ENCODE measurements at places on chromosomes 5 and 9.

DNA sequence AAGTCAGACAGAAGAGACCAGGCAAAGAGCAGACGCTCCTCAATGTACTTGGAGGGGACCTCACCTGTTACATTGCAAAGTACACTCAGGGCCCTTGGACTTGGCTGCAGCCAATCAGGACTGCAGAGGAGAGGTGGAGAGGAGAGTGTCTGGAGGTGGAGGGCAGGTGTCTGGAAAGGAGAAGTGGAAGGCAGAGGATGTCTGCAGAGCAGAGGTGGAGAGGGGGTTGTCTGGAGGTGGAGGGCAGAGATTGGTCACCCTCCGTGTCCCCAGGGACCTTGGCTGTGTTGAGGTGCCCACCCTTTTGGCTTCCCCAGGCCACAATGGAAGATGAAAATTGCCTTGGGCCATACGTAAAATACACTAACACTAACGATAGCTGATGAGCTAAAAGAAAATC, 241.3 kb upstream of the IRX2 start:
- no peak for DNase-seq

- DNase-seq, result peak; percentile 91
These were observed 77.5 kb upstream of the PANK3 start for GRCh38 chr5:168656633-168657032.

GRCh38 chr5:16411741-16412455, 53.7 kb downstream of the ZNF622 start:
- no peak for DNase-seq

DNA sequence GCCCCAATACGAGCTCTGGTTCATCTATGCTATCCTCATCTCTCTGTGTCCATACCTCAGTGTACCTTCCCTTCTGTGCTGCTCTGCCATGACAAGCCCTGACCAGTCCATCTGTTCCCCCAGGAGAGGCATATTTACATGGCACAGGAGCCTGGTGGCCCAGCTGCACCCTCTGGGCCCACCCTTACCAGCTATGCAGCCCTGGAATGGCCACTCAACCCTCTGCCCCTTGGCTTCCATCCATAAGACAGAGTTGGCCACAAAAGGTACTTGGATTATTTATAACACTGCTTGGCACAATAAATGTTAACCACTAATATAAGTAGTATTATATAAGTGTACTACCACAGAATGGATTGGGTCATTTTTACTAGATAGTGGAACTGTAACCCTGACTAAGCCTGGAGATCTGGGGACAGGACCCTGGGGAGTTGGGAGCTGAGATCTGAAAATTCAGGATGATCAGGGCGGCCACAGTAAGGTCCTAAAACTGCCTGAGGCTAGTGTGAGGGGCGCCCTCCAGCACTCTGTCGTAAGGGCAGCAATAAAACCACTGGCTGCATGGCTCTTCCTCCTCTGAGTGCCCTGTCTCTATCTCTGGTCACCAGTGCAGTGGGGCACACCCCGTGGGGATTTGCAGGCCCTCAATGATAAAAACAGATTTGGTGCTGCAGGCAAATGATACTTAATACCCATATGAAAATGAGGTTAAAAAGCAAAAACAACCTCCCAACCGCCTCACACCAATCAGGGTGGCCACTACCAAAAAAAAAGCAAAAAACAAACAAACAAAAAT, 65.8 kb downstream of the SEMA4D start:
- DNase-seq, result no peak

- no peak for DNase-seq
These were observed 148.7 kb downstream of the CDK5RAP2 start for GRCh38 chr9:120431268-120431667.

DNA sequence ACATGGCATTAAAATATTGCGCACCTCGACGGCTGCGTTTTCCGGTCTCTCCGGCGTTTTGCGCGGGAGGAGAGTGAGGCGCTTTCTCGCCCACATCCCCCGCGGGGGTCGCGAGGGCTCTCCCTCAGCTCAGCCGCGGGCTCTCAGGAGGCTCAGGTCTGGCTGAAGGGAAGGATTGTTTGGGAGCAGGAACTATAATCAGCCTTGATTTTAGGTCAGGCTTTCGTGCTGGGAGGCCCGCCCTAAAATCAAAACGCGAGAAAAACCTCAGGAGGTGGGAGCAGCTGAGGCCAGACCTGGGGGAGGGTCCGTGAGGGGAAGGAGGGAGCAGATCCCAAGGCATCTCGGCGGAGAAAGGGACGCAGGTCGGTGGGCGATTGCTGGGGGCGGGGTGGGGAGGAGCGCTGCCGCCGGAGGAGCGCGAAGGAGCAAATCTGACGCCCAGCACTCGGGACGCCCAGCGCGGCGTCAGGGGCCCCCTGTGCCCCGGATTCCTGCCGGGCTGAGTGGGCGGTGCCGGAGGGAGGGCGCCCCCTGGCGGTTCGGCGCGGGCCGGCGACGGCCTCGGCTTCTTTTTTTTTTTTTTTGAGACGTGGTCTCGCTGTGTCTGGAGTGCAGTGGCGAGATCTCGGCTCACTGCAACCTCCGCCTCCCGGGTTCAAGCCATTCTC, 18.7 kb upstream of the RNF130 start:
- DNase-seq, result peak; percentile 59

DNA sequence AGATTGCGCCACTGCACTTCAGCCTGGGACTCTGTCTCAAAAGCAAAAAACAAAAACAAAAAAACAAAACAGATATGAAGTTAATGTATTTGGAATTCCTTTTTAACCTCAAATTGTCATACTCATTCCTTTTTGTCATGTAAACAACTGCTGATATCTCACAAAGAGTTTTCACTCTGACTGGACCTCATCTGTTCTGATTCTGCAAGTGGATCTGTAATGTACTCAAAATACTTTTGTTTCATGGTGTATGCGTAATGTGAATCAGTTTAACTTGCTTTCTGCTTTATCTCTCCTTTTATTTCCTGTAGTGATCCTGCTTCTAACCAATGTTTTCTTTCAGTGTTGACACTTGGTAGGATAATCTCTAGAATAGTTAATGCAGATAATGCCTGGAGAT, 106.7 kb downstream of the FOCAD start:
- peak; percentile 65 for DNase-seq

DNA sequence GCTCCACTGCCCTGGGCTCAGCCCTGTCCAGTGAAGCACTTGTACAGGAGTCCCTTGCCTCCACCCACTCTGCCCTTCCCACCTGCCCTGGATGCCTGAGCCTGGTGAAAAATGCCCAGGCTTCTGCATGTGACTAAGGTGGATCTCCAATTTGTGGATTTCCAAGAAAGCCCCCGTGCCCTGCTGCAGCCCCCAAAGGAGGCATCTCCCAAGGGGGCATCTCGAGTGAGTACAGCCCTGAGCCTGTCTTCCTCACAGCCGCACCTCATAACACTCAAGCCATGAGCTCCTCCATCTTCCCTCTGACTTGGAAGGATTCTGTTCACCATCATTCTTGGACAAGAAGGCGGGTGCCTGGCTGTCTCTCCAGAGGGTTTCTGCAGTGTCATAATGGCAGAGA, 158.0 kb upstream of the PPP1R26 start:
- DNase-seq, result no peak

DNA sequence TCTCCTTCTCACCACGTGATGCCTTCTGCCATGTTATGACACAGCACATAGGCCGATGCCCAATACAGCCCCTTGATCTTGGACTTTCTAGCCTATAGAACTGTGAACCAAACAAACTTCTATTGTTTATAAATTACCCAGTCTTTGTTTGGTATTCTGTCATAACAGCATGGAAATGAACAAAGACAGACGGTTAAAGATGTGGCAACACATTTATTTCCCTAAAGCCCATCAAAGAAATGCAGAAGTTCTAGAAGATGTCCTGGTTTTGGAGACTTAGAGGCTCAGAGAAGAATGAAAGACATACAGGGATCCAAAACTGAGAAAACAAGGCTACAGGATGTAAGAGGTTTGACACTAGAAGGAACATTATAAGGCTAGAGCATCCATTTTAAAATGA, 600.8 kb upstream of the DAB2 start:
- no peak for DNase-seq

DNA sequence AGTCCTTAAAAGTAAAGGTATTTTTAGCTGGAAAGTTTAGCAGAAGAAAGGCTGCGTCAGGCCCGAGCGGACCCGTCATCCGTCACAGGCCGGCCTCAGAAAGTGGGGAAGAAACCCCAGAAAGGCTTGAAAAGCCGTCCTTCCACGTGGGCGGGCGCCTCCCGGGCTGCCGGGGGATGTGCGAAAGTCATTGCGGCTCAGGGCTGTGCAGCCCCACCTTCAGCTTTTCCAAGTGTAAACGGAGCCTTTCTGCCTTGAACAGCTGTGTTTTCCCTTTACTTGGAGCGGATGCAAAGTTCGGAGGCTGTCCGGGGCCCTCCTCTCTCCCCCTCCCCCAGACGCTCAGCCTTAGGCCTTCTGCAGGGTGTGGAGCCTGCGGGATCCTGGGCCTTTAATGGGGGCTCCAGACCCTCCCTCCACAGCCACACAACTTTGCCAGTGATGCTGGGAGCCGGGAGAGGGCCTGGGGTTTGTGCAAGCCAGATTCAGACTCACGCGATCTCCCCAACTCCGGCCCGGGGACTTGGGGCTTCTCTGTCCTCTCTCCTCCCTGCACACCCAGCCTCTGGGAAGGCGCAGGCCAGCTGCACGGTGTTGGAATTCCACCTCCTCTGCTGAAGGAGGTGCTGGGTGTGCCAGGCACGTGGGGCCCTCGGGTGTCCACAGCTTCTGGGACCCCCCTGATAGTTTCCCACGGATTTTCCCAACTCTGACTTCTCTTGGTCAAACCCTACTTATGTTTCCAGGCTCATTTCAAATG, 95.5 kb upstream of the RAPGEF1 start:
- DNase-seq, result no peak

DNA sequence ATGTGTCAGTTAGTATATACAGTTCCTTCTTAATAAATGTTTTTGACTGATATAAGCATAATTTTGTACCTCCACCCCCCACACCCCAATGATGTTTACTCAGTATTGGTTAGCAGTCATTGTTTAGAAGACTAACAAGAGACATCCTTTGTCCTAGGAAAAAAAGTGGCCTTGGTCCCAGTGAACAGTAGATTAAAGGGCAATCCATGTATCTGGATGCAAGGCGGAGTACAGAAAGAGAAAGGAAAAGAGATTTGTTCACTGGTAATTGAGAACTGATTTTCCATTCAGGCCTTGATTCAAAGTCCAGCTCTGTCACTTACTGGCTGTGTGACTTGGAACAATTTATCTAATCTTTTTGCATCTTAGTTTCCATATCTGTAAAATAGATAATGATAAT, 4.6 kb downstream of the RALGPS1 start:
- no peak for DNase-seq

- peak; percentile 75 for DNase-seq
These were observed 73.7 kb downstream of the TENT4A start for GRCh38 chr5:6786786-6787495.

DNA sequence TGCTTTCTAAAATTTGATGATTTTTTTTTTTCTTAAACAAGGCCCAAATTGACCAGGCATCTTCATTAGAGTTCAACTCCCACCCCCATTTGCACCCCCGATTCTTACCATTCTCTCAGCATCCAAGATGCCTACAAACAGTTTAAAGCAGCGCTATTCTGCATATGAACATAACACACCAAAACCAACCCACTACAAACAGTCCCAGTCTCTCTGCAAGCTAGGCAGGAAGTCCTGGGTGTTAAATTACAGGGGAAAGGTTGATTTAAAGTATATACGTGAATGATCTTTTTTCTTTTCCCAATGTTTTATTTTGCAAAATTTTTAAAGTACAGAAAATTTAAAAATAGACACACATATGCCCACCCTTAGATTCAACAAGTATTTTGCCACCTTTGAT, 127.0 kb downstream of the ADAMTS12 start:
- DNase-seq, result no peak

- peak; percentile 47 for DNase-seq
These were observed 16.3 kb upstream of the MROH2B start for GRCh38 chr5:41087461-41087860.

- peak; percentile 32 for DNase-seq
These were observed 61.0 kb upstream of the TARS1 start for GRCh38 chr5:33379757-33380156.

GRCh38 chr9:114691046-114691955, 9.3 kb upstream of the TEX48 start:
- DNase-seq, result peak; percentile 70

Data from fibroblast of villous mesenchyme (primary cell).